ENCODE measurements at places on chromosomes 3 and 15.

DNA sequence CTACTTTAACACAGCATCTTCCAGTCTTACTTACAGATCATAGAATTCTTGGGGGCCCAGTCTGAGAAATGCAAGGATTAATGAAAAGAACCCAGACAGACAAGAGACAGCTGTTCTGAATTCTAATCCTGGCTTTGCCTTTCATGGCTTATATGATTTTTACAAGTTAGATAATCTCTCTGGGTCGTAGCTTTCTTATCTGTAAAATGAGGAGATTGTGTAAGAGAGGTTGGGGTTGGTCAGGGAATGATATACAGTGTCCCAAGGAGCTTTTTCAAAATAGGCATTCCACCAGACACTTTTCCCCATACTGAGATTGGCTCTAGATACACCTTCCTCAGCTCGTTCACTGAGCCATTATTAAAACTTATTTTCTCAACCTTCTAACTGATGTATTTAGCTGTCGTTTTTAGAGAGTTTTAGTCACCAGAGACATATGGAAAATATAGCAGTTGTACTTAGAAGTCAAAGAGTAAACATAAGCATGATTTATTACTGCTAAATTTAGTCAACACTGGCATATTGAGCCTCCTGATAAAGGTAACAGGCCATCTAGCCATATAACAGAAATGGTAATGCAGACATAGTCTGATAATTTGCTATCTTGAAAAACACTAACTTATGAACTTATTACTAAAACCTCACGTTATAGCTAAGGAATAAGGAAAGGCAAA, 163.0 kb upstream of the MLF1 start:
- DNase-seq = no peak

DNA sequence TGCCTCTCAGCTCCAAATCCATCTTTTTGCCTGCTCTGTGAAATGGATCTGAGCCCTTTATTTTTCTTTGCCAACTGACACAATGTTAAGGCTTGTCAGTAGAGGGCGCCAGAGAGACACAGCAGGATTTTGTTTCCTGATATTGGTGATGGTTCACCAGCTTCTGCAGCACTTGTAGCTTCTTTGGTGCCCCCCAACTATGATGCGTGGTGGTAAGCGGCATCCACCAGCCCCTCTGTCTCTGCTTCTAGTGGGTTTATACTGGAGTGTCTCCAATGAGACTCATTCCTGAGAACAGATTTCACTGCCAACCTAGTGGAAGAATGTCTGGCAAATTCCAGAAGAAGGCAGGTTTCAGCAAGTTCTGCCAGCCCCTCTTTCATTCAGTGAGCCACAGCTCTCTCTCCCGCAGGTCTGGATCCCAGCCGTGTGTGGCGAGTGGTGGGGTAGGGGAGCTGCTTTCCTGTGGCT, 471.9 kb upstream of the FRG2C start:
- DNase-seq = no peak

GRCh38 chr3:184755315-184755731, 43.5 kb upstream of the MAGEF1 start:
- DNase-seq = no peak

DNA sequence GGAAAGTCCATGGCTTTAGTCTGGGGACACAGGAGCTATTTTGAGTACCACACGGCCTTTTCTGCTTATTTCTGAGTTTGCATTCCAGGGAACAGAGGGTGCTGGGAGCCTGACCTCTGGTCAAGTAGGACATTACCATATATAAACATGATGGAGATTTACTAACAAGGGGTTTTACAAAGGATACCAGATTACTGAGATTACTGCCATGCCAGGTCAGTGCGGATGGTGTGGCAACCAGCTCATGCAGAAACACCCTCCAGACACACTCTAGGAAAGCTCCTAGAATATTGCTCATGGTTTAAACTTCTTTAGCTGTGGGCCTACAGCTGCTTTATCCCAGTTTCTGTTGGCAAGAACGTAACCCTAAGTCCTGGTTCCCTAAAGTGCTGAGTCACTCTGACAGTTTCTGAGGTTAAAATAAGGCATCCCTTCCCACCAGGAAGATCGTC, 54.3 kb upstream of the AGTR1 start:
- DNase-seq = no peak

- no peak for DNase-seq
Measured at GRCh38 chr3:182981038-182981380, 671 bp upstream of the DCUN1D1 start.

GRCh38 chr3:22893101-22893500, 310.0 kb upstream of the UBE2E2 start:
- no peak for DNase-seq

DNA sequence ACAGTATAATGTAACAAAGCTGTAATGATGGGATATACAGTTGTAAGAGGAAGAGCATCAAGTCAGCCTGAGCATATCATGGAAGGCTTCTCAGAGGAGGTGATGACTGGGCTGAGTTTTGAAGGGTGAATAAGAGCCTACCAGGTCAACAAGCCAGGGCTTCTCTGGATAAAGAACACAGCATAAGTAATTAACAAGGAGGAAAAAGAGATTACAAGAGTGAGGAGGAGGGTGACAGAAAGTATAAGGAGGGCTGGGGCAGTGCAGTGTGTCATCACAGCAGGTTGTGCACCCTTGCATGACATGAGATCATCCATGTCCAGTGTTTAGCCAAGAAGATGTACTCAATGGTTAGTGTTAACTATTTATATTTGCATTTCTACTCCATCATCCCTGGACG, 16.9 kb upstream of the SPATA12 start:
- DNase-seq = no peak

GRCh38 chr3:147354623-147355022, 51.7 kb downstream of the ZIC4 start:
- no peak for DNase-seq

DNA sequence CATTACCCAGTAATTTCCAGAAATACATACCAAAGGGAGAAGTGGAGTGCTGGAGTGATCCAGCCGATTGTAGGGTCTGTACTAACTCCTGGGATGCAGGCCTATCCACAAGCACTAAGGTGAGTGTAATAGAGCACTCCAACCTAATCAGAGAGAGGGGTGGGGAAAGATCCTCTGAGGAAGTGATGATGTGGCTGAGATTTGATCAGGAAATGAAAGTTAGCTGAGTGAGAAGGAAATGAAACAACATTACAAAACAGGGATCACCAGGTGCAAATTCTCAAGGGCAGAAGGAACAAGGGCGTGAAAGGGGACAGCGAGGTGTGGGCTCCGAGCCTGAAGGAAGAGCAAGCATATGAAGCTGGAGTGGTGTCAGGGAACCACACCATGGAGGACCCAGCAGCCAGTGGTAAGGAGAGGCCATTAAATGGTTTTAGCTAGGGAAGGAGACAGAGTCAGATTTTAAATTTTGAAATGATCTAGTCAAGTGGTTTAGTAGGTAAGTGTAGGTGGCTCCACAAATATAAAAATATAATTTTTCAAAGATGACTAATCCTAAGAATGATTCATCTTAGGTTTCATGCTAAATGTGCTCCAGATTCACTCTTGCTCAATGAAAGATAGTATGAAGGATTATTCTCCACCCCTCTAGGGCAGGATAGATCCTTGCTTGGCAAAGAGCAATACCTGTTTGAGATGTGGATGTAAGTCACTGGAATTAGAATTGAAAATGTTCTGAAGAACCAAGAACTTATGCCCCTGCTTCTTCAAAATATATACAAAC, 348.7 kb downstream of the TBL1XR1 start:
- DNase-seq = no peak

DNA sequence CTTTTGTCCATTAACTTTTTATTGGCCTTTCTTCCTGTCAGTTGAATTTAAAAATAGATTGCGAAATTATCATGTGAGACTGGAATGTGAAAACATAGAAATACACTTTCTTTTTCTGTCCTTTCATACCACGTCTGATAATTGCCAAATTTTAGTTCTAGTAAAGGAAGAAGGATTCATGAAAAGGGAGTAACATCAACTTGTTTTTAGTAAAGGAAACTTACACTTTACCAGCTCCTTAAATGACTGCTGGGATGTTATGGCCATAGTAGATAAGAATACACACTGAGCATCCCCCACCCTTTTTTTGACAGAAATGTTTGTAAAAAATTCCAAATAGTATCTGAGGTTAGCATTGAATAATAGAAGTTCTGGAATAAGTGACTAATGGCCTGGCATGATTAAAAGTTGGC, 137.9 kb downstream of the NEO1 start:
- no peak for DNase-seq

- DNase-seq = no peak
Measured at GRCh38 chr3:45437383-45437782, 49.0 kb downstream of the LARS2 start.

DNA sequence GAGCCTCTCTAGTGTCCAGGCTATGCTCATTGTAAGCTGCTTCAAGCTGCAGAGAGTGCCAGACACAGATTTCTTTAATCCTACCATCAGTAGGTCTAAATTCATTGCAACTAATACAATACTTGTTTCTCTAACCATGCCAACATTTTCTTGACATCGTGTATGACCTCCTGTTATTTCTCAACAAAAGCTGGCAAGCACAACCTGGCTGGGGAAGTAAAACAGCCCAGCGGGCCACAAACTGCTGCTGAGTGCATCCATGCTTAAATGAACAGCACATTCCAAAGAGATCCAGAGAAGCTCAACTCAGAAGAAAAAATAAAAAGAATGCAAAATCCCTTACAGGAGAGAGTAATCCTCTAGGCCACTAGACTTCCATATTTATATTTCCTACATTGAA, 36.5 kb downstream of the GMNC start:
- no peak for DNase-seq

GRCh38 chr3:77256584-77257503, 216.9 kb downstream of the ROBO2 start:
- no peak for DNase-seq

GRCh38 chr3:64331605-64332004, 106.3 kb upstream of the PRICKLE2 start:
- no peak for DNase-seq
